ENCODE measurements at places on chromosomes 2 and 18. TPM values are rescaled to one million over a fixed set of nuclear protein-coding genes. Genes with fewer than 3 reads are reported as not detected.

PROKR1 gene
- polyA plus RNA-seq, result 1.3 TPM

BZW1 gene
- polyA plus RNA-seq, result 78.9 TPM

CCDC150 gene
- 6.1 TPM for polyA plus RNA-seq

DNA sequence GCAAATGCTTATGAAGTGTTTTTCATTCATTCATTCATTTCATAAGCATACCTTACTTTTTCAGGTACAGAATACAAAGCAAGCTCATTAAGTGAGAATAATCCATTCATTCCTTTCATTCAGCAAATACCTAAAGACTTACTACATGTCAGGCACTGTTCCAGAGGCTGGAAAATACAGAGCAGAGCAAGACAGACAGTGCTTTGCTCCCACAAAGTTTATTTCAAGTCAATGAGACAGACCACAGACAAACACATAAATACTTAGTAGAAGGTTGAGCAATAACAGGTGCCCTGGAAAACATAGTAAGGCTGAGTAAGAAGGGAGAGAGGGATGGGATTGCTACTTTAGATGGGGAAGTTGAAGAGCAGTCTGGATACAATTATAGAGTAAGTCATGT is 309.8 kb downstream of the C1D start:
- H3K36me3 ChIP-seq, result no peaks in the 10 kb centered on the region
- no peak for DNase-seq
- no peak overlapping the region for H3K4me3 ChIP-seq

DNA sequence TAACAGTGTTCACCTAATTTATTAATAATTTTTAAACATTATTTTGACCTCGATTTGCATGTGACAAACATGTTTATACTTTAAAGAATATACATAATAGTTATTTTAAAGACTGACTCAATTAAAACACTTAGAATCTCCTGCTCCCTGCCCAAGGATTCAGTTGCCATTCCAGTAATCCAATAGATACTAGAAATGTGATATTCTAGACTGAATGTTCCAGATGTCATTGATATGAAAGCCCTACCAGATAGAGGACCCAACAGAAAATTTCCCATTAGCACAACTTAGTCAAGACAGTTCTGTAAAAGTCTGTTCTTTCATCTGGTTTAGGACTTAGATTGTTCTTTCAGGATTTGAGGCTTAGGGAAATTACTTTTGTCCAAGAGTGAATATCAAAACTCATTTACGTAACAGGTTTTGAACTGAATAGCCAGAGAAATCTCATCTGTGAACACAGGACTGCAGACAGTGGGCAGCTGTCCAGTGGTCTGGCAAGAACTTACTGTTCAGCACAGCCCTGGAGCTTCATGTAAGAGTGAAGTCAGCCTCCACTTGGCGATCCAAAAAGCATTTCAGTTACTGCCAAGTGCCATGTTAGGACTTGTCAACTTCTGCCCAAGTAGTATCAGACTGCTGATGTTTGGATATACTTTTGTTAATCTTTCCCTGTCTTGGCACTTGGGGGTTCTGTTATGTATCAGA is 77.5 kb downstream of the OSBPL6 start:
- DNase-seq, result no peak
- no peaks in the 10 kb centered on the region for H3K27me3 ChIP-seq
- no peak overlapping the region for H3K27ac ChIP-seq
- H3K4me3 ChIP-seq, result no peak overlapping the region
- no peaks in the 10 kb centered on the region for H3K36me3 ChIP-seq

GRCh38 chr18:25832001-25832604 is 258.3 kb downstream of the SS18 start:
- no peak overlapping the region for H3K4me3 ChIP-seq
- no peaks in the 10 kb centered on the region for H3K36me3 ChIP-seq
- H3K27me3 ChIP-seq, result no peaks in the 10 kb centered on the region
- H3K27ac ChIP-seq, result no peak overlapping the region
- H3K4me1 ChIP-seq, result no peaks in the 10 kb centered on the region

DNA sequence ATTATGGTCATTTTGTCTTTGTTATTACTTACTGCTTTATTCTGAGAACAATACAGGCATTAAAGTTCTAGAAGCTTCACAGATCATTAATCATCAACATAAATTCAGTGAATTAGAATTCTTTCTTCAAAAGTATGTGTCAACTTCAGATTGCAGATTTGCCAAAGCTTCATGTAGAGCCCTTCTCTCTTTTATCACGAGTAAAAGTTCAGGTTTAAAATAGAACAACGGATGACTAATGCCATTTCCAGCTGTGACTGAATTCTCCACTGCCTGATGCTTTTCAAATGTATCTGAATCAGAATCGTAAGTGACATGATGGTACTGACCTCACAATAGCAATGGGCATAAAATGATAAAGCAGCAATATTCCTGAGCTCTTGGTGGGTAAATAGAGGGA is 116.0 kb downstream of the ABCA12 start:
- no peaks in the 10 kb centered on the region for H3K36me3 ChIP-seq
- no peak for DNase-seq

DNA sequence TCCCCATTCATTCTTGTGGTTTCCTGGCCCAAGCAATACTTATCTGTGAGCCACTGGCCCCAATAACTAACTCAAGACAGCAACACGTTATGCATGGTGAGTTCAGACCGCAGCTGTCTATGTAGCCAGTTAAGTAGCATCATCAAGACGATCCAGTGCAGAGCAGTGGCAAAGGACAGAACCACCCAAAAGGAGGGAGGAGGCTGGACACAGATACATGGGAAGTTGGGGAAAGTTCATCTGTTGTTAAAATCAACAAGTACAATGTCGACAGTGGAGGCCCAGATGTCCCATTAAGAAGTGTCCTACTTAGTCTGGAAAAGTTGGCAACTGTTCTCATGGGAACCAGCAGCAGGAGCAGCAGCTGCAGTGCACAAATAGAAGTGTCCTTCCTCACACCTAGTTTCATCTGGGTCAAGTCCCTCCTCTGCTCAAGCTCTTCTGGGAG is 106.9 kb upstream of the THOC1 start:
- no peak overlapping the region for H3K27ac ChIP-seq
- peaks cover 2% of the 10 kb centered on the region for H3K27me3 ChIP-seq
- no peaks in the 10 kb centered on the region for H3K36me3 ChIP-seq
- H3K4me3 ChIP-seq, result no peak overlapping the region
- H3K4me1 ChIP-seq, result peaks cover 5% of the 10 kb centered on the region

DNA sequence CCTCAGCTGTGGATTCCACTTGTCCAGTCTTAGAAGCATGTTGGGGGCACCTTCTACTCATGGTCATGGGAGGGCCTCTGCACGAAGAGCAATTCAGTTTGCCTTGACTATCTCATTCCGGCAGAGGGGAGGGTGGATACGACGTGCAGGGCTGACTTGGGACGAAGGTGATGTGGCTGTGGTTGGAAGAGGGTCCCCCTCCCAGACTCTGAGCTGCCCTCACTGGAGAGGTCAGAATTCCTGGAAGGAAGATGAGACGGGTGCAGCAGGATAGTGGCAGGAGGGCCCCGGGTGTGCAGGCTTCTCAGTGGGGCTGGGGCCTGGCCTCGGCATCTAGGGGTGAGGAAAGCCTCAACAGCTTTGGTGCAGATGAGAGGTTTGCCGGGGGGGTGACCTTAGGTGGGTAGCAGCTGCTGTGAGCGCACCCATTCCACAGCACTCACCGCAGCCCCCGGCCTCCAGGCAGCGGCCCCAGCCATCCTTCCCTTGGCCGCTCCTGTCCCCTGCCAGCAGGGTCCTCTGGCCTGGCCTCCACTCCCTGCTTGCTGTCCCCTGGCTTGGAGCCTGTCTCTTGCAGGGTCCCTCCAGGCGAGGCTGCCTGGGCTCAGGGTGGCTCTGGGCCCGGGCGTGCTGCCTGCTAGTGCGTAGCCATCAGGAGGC is 3.2 kb downstream of the RNPEPL1 start:
- no peaks in the 10 kb centered on the region for H3K36me3 ChIP-seq
- H3K27me3 ChIP-seq, result peaks cover 33% of the 10 kb centered on the region
- H3K4me3 ChIP-seq, result no peak overlapping the region
- no peak overlapping the region for H3K27ac ChIP-seq

- no peaks in the 10 kb centered on the region for H3K36me3 ChIP-seq
- DNase-seq, result no peak
- H3K4me1 ChIP-seq, result no peaks in the 10 kb centered on the region
- H3K27ac ChIP-seq, result no peak overlapping the region
- H3K27me3 ChIP-seq, result no peaks in the 10 kb centered on the region
Measured at GRCh38 chr18:22387787-22388186, 29.9 kb downstream of the CTAGE1 start.

DNA sequence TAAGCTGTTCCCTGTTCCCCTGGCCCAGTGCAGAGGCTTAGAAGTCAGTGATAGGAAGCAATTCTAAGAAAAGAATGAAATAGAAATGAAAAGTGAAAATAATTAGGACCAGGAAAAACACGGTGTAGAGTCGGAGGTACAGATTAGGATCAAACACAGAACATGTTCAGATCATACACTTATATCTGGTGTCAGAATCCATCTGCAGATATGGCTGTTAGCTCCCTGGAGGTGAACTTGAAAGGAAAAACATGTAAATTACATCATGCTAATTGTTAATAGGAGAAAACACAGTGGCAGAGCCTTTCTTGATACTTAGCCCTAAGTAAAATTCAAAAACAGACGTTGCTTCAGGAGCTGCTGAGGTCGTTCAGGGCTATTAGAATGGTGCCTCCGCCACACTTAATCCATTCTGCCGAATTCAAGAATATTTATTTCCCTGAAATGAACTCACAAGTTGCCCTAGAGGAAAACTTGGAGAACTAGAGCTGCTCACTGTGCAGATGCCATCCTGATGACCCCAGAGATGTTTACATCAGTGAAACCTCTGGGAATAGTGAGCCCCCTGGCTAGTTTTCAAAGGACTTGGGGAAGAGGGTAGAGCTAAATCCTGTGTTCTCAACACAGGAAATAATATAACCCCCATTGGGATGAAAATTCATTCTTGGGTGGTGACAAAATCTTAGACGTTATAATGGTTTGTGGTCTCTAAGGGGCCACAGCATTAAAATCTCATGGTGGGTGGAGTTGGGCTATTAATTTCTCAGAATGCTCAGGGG is 27.5 kb downstream of the LPIN1 start:
- no peaks in the 10 kb centered on the region for H3K4me1 ChIP-seq
- H3K27ac ChIP-seq, result no peak overlapping the region
- no peak overlapping the region for H3K4me3 ChIP-seq
- H3K36me3 ChIP-seq, result peaks cover 5% of the 10 kb centered on the region
- DNase-seq, result no peak

DNA sequence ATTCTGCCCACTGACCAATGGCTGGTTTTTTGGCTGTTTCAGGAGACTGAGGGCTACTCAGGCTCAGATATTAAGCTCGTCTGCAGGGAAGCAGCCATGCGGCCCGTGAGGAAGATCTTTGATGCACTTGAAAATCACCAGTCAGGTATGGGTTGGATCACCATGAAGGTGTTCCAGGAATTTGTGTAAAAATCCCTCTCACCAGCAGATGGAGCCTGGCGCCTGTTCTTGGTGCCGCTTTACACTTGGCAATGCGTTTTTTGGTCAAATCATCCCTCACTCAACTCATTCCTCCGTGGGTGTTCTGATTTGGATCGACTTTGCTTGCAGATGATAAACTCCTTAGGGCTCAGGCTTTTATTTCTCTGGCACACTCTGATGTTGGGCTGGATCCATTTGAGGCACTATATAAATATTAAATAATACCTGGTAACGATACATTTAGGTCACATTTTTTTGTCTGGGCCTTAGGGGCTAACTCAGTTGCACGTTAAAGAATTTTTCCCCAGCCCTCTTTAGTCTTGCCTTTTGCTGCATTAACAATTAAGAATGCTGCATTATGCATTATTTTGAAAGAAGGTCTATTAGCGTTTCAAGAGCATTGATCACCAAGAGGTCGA is 50.0 kb downstream of the HDHD2 start:
- peak; percentile 66 for DNase-seq
- H3K4me3 ChIP-seq, result no peak overlapping the region
- H3K36me3 ChIP-seq, result 0 out of 2 replicates have a peak, but pooled peaks cover 4% of the 10 kb centered on the region
- no peaks in the 10 kb centered on the region for H3K27me3 ChIP-seq
- no peak overlapping the region for H3K27ac ChIP-seq
- H3K4me1 ChIP-seq, result no peaks in the 10 kb centered on the region

DNA sequence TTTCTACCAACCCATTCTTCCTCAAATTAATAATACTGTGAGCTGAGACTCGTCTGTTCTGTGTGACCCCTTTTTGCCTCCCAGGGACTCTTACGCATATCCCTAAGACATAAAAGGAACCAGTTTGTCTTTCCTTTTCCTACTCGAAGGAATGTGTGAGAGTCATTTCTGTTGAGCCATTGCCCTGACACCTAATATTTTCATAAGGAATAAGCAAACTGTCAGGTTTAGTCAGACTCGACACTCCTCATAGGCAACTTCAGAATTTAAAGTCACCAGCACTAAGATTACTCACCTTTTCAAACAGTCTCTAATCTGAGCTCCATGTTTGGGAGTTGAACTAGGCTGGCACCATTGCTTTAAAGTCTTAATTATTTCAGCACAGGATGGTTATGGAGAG is 305.5 kb downstream of the IKZF2 start:
- peaks cover 1% of the 10 kb centered on the region for H3K27me3 ChIP-seq
- H3K27ac ChIP-seq, result no peak overlapping the region
- H3K4me3 ChIP-seq, result no peak overlapping the region
- no peak for DNase-seq
- no peaks in the 10 kb centered on the region for H3K36me3 ChIP-seq
- no peaks in the 10 kb centered on the region for H3K4me1 ChIP-seq

Measured in H1 (cell line).